HFFc6 (cell line): ENCODE measurements at places on chromosomes 3 and 15. TPM values are rescaled to one million over a fixed set of nuclear protein-coding genes. Genes with fewer than 3 reads are reported as not detected.

GP9 gene
- total RNA-seq, result not detected in 3 replicates

SLC9C1 gene
- total RNA-seq, result not detected in 3 replicates

IL20RB gene
- 0.92 to 1.6 TPM (median 0.99 TPM) in 3 replicates for total RNA-seq

DNA sequence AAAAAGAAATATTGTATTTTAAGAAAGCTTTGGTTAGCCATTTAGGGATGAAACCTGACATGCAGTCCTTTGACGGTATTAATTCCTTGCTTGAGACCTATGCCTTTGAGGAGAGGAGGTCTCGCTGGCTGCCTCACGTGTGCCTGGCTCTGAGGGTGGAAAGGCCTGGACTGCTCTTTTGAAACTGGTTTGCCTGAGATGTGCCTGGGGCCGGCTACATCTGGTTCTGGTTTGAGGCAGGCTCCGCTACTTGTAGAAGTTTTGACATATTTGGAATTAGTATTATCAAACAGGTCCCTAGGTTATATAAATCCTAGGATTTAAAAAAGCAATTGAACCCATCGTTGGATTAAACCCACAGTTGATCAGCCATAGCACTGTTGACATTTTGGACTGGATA, 6.5 kb downstream of the NISCH start:
- no peak overlapping the region for H3K27ac ChIP-seq
- H3K36me3 ChIP-seq, result peaks cover 41% of the 10 kb centered on the region
- H3K27me3 ChIP-seq, result no peaks in the 10 kb centered on the region; the same call in 1 of the 2 replicates
- no peak for DNase-seq
- H3K4me1 ChIP-seq, result peaks cover 30% of the 10 kb centered on the region

- H3K27me3 ChIP-seq, result no peaks in the 10 kb centered on the region
- DNase-seq, result no peak
These were observed 574.6 kb downstream of the VGLL3 start for GRCh38 chr3:86416334-86416733.

DNA sequence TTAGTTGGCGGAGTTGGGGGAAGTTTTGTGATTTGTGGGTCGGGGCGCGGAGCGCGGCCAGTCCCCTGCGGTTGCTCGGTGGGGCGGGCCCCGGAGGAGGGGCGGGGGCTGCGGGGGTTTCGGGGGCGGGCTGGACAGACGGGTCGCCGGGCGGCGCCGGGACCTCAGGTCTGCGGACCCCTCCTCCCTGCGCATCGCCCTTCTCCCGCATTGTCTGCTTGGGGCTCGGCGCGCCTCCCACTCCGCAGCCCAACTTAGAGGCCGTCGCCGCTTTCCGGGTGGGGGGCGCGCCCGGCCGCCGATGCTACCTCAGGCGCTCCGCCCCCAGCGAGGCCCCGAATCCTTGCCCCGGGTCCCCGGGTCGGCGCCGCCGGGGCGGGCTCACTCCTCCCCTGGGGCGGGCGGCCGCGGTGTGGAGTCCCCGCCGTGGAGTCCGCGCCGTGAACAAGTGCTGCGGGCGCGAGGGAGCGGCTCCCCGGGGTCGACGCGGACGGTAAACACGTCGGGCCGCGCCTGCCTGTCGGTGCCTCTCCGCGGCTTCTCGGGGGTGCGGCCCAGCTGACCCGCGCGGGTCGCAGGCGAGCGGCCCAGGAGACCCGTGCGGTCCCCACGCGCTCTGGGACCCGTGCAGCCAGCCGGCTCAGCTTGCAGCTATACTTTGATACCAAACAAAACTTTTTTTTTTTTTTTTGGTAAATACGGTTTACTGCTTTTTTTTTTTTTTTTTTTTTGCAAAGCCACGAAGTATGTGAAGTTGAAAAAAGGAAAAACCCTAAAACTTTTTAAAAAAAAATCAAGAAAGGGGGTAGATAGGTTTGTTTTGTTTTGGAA, 624 bp downstream of the AKAP13 start:
- no peaks in the 10 kb centered on the region; the same call in 1 of the 2 replicates for H3K36me3 ChIP-seq
- peak overlapping the region; percentile 80 for H3K27ac ChIP-seq
- peak overlapping the region; percentile 89 for H3K4me3 ChIP-seq
- H3K27me3 ChIP-seq, result peaks cover 2% of the 10 kb centered on the region; the same call in 1 of the 2 replicates
- DNase-seq, result no peak
- H3K4me1 ChIP-seq, result peaks cover 48% of the 10 kb centered on the region

DNA sequence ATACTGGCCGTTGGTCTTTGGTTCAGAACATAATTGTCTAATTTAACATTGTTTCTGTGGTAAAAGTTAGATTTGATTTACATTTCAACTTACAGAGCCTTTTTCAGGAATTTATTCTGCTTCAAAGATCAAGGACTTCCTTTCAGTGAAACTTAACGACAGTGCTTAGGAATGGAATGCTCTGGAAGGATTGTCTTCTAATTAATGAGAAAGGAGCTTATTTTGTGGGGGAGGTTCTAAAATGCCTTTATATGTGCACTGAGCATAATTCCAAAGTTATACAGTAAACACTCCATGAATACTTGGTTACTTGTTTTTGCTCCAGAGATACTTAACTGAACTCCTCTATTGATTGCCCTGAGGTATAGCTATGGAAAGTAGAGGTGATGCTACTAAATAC, 75.7 kb downstream of the CACNA1D start:
- no peaks in the 10 kb centered on the region for H3K36me3 ChIP-seq
- no peak overlapping the region for H3K4me3 ChIP-seq
- no peak for DNase-seq
- peaks cover 10% of the 10 kb centered on the region for H3K27me3 ChIP-seq
- H3K27ac ChIP-seq, result no peak overlapping the region

- no peak overlapping the region for H3K27ac ChIP-seq
- no peaks in the 10 kb centered on the region for H3K36me3 ChIP-seq
- no peaks in the 10 kb centered on the region; the same call in 1 of the 2 replicates for H3K4me1 ChIP-seq
- DNase-seq, result no peak
- H3K27me3 ChIP-seq, result peaks cover 38% of the 10 kb centered on the region
These were observed 9.2 kb downstream of the IGDCC3 start for GRCh38 chr15:65368302-65369211.

DNA sequence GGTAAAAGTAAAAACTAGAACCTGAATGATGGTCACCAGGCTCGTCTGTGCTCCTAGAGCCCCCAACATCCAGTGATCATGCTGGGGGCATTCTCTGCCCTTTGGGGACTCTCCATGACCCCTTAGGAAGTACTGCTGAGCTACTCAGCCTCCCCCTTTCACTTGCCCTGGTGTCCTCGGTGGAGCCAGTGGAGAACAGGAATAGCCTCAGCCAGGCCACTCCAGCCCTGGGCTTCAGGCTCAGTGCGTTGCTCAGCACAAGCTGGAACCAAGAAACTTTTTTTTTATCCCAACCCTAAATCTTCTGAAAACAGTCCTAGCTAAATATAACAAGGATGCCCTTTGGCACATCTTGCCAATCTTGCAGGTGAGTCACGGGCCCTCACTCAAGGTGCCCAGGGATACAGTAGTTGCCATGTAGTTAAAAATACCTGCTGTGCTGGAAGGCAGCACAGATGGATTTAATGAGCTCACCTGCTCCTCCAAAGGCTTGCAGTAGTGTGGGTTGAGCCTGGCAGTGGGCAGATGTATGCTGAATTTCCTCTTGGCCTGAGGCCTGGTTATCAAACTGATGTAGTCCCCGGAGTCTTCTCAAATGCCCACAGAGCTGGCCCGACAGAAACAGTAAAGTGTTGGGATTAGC, 46.9 kb upstream of the TMEM158 start:
- H3K4me1 ChIP-seq, result peaks cover 24% of the 10 kb centered on the region
- H3K36me3 ChIP-seq, result no peaks in the 10 kb centered on the region
- DNase-seq, result no peak
- H3K27me3 ChIP-seq, result peaks cover 6% of the 10 kb centered on the region
- H3K4me3 ChIP-seq, result no peak overlapping the region

DNA sequence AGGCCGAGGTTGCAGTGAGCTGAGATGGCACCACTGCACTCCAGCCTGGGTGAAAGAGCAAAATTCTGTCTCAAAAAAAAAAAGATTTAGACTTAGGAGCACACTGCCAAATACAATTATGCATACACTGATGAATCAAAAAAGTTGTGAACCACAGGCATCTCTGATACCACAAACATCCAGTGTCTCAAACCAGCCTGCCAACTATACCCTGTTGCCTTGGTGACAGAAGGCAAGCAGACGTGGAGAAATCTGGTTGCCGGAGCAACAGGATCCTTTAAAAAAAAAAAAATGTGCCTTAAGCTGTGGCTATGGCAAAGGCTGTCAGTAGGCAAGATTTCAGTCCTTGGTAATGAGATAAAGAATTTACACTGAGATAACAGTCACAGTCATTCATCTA, 202.3 kb downstream of the NEK10 start:
- DNase-seq, result peak; percentile 98
- no peaks in the 10 kb centered on the region; the same call in 1 of the 2 replicates for H3K27me3 ChIP-seq
- H3K4me3 ChIP-seq, result no peak overlapping the region
- peaks cover 10% of the 10 kb centered on the region for H3K36me3 ChIP-seq

GRCh38 chr15:35627696-35628095, 81.7 kb upstream of the DPH6 start:
- peaks cover 25% of the 10 kb centered on the region for H3K4me1 ChIP-seq
- no peaks in the 10 kb centered on the region; the same call in none of the 2 replicates for H3K27me3 ChIP-seq
- no peak overlapping the region for H3K27ac ChIP-seq
- H3K4me3 ChIP-seq, result no peak overlapping the region
- no peak for DNase-seq

DNA sequence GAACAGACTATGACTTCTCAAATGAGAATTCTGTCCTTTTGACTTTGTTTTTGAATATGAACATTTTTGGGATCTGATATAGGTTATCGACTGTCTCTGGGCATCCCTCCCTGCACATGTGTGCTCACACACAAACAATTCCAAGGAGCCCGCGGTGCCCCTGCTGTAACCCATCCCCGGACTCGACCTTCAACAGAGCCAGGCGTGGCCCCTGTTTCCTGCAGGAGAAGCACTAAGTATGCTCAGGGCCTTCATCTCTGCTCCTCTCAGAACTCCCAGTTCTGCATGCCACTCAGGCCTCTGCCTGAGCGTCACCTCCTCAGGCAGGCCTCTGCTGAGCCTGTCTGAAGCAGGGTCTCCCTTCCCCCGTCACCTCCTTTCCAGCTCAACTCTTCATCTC, 57.6 kb downstream of the NUP210 start:
- no peak overlapping the region for H3K27ac ChIP-seq
- H3K36me3 ChIP-seq, result no peaks in the 10 kb centered on the region
- H3K4me1 ChIP-seq, result no peaks in the 10 kb centered on the region
- no peak for DNase-seq
- peaks cover 35% of the 10 kb centered on the region for H3K27me3 ChIP-seq
- no peak overlapping the region for H3K4me3 ChIP-seq

DNA sequence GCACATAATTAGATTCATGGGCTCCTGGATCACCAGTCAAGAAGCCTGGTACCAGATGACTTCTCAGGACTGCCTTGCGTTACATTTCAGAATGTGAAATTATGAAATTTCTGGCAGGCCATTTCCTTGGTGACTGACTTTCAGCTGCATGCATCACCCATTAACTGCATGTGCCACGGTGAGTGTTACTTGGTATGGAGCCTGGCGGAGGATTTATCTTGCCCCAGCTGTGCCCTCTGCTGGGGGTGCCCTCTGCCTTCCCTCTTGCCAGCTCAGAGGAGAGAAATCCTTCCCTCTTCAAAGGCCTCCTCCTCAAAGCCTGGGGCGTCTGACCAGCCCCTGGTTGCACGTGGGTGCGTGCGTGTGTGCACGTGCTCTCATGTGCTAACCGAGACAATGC, 57.7 kb upstream of the CTSH start:
- H3K36me3 ChIP-seq, result no peaks in the 10 kb centered on the region
- peaks cover 28% of the 10 kb centered on the region for H3K4me1 ChIP-seq
- H3K27me3 ChIP-seq, result peaks cover 1% of the 10 kb centered on the region; the same call in 1 of the 2 replicates
- no peak overlapping the region for H3K27ac ChIP-seq
- no peak for DNase-seq

- H3K4me1 ChIP-seq, result no peaks in the 10 kb centered on the region
- no peak overlapping the region for H3K4me3 ChIP-seq
- H3K36me3 ChIP-seq, result peaks cover 41% of the 10 kb centered on the region
- no peaks in the 10 kb centered on the region; the same call in 1 of the 2 replicates for H3K27me3 ChIP-seq
- no peak for DNase-seq
These were observed 26.4 kb downstream of the NIT2 start for GRCh38 chr3:100360757-100361496.
